ENCODE measurements at places on chromosomes 2 and 18. TPM values are rescaled to one million over a fixed set of nuclear protein-coding genes. Genes with fewer than 3 reads are reported as not detected.

DNA sequence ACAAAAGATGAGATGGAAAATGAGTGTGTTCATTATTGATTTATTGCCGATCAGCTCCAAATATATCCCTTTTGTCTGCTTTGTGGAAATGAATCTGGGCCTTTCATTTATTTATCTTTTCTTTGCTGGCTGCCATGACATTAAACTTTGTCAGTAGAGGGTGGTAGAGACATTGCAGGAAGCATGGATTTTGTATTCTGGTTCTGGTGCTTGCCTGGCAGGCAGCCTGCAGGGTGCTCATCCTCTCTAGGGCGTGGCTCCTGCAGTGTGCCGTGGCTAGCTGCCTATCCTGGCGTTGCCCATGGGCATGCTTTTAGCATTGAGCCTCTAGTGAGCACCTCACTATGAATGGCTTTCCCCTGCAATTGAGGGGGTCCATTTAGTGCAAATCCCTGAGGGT, 593.1 kb downstream of the RNF144A start:
- no peak for DNase-seq

DNA sequence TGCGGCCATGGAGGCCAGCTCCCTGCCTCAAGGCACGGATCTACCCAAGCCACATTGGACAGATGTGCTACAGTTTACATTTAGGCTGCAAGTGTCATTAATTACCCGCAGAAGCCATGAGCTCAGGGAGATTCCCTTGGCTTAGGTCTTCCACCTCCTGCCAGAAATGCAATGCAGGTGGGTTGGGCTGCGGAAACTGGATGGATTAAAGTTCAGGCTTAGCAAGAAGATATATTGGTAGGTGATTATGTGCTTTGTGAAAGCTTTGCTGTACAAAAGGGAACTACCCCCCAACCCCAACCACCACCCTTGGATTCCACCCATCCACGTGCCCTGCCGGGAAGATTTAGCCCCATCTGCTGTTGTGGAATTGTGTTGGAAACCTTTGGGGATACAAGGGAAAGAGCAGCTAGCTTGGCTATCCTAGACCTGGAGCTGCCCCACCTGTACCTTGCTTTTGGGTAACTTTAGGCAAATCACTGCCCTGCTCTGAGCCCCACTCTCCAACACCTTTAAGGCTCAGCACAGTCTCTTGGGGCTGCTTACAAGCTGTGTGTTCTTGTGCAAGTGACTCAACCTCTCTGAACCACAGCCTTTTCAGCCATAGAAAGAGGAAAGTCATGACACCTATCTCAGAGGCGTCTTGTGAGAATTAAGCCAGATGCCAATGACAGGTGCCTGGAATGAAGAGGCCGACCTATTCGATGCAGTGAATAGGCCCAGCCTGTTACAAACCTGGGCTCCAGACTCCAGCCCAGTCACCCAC, 141.6 kb upstream of the GLI2 start:
- DNase-seq: no peak

DNA sequence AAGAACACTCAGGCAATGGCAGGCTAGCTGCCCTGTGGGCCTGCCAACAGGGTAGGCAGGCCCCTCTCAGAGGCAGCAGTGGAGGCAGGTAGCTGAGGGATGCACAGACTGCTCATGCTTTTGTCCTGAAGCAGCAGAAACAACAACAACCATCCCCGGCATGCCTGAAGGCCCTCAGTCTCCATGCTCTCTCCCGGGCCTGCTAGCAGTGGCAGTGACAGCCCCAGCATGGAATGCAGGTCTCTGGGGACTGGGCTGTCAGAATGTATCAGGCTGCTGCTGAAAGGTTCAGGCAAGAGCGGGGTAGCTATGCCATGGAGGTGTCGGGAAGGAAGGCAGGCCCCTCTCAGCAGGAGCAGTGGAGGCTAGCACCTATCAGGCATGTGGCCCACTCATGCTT, 209.8 kb downstream of the KCNJ3 start:
- DNase-seq: no peak

Gene FRZB
- 8.5 TPM for polyA plus RNA-seq

Gene NPPC
- polyA plus RNA-seq: 0.66 TPM

Data from brain (organoid and tissue), 16 donors.